ACHN (cell line): ENCODE measurements at places on chromosomes 1 and 21.

DNA sequence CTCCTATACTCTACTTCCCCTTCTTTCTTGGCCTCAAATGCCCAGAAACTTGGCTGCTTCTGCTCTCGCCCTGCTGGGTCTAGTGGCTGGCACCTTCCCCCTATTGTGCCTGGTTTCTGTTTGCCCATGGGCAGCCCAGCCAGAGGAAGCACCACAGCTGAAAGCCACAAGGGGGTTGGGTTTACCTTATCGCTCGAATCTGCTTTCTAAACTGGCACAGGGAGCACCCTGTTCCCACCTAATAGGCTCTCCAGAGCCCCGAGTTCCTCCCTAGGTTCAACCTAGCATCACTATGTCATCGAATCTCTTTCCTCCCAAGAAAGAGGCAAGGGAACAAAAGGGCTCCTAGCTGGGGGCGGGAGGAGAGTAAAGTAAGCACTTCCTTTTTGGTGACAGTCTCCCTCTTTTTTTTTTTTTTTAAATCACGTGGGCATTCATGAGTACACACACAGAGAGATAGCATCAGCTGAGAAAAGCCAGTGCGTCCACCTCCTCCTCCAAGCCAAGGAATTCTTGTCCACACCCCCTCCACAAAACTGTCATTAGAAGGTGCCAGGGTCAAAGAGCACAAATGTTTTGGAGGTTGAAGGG, 72.8 kb downstream of the PLEKHA6 start:
- DNase-seq = peak; percentile 30

DNA sequence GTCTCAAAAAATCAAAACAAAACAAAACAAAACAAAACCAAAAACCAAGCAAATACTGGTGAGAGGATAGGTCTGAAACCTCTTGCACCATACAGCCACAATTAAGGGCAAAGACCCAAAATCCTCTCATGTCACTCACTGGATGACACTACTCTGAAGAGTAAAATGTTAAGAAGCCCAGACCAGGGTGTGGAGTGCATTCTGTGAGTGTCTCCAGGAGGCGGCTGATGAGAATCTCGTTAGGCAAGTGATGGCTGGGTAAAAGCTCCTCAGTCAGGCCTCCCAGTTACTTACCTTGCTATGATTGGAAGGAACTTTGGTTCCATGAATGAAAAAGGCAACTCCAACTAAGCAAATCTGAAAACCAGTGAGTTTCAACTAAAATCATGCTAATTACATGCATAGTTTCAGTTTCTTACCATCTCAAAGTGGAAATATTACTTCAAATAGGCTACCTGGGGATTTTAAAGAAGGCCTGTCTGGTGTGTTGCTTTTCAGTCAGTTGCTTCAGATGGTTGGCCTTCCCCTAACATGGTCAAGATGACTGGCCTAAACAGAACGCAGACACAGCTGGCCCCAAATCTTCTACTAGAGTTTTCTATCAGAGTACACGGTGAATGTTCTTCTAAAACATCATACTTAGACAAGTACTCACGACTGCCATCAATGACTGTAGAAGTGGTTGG, 95.1 kb downstream of the KIAA0319L start:
- no peak for DNase-seq

DNA sequence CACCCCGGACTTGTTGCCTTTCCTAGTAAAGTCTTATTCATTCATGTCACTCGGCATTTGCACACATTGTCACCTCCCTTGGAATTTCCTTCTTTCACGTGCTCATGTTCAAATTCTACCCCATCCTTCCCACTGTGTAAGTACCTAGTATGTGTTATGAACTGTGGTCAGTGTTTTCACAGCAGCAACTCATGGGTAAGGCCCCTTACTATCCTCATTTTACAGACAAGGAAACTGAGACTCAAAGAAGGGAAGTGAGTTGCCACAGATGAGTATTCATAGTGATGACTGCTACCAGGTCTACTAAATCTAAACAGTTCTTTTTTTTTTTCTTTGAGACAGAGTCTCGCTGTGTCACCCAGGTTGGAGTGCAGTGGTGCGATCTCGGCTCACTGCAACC, 10.5 kb downstream of the CITED4 start:
- no peak for DNase-seq

- DNase-seq = no peak
Measured at GRCh38 chr1:205751036-205751651, 1.2 kb upstream of the NUCKS1 start.

GRCh38 chr1:247269133-247269532, 13.3 kb downstream of the VN1R5 start:
- DNase-seq = no peak

DNA sequence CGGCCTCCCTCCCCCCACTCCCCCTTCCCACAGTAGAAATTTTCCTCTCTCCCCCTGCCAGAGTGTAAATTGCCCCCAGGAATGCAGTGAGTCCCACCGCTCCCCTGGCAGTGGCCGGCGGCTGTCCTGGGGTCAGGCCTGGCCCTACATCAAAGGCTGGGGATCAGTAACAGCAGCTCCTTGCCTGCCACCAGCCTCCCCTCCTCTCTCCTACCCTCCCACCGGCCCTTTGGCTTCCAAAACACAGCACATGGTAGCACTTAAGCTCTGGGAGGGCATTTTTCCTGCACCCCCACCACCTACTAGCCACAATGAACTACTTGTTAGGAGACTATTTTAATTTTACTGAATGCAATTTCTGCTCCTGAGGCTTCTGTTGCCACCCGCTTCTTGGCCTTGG, 9.0 kb upstream of the COL8A2 start:
- no peak for DNase-seq

DNA sequence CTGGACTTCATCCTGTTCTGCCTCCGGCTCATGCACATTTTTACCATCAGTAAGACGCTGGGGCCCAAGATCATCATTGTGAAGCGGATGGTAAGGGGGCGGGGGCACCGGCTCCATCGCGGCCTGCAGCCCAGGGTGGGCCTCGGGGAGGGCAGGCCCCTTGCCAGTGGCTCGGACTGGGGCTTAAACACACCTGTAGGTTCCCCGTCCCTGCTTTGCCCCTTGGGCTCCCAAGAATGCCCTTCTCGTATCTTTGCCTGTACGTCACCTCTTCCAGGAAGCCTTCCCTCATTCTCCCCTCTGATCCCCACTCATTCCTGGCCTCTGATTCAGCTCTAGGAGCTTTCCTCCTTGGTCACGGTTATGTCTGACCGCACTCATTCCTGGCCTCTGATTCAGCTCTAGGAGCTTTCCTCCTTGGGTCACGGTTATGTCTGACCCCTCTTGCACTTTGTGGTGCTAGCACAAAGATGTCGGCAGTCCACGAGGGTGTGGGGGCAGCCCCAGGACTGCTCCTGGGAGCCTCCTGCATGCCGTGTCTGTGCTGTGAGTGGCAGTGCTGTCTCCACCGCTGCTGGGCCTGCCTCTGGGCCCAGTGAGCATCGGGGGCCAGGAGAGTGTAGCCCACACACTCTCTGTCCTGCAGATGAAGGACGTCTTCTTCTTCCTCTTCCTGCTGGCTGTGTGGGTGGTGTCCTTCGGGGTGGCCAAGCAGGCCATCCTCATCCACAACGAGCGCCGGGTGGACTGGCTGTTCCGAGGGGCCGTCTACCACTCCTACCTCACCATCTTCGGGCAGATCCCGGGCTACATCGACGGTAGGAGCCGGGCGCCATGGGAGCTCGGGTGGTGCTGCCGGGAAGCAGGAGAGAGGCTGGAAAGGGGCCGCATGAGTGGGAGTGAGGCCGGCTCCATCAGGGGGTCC, 49.1 kb upstream of the LRRC3 start:
- DNase-seq = peak; percentile 85

GRCh38 chr1:184734980-184735379, 19.7 kb downstream of the EDEM3 start:
- no peak for DNase-seq

DNA sequence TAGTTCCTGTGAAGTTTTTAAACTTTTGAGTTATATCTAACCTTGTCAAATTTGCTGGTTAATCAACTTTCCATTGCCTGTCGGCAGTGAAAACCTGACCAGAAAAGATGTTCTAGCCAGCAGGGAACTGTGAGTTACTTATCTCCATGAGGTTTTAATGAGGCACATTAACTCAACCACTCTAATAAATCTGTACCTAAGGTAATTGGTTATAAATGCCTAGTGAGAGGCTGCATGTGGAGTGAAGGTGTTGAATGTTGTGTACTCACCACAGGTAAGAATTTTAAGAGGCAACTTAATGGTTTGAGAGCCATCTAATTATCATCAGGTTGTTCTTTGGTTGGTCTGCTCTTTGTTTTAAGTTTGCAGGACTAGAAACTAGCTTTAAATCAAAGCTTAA, 138.4 kb upstream of the LHX8 start:
- DNase-seq = no peak

DNA sequence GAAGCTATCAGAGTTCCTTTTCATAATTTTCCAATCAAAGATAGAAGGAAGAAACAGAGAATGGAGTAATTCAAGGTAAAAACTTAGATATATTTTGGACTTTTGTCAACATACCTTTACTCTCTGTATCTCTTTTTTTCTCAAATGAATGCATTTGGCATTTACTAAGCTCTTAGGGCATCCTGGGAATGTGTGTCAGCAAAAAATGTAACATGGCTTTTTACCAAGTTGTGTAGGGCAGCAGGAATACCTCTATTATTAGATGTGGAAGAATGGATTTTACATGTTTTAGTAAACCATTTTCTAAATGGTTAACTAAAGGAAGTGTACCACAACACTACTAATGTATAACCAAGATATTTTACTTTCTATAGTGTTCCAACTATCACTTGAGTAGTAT, 4.2 kb upstream of the COL11A1 start:
- DNase-seq = no peak

DNA sequence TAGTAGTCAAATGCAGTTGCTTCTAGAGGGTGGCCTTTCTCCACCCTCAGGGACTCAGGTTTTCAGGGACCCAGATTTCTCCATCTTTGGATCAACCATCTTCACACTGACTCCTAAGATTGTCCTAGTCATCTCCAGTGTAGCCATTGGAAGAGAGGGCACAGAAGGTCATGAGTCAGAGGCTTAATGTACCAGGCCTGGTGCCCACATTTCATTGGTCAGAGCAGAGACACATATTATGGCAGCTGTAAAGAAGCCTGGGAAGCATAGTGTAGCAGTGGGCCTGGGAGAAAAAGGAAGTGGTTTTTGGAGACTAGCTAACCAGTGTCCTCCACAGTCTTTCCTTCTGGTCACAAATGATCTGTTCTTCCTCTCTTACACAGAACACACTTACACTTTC, 122.5 kb downstream of the GIPC2 start:
- no peak for DNase-seq

DNA sequence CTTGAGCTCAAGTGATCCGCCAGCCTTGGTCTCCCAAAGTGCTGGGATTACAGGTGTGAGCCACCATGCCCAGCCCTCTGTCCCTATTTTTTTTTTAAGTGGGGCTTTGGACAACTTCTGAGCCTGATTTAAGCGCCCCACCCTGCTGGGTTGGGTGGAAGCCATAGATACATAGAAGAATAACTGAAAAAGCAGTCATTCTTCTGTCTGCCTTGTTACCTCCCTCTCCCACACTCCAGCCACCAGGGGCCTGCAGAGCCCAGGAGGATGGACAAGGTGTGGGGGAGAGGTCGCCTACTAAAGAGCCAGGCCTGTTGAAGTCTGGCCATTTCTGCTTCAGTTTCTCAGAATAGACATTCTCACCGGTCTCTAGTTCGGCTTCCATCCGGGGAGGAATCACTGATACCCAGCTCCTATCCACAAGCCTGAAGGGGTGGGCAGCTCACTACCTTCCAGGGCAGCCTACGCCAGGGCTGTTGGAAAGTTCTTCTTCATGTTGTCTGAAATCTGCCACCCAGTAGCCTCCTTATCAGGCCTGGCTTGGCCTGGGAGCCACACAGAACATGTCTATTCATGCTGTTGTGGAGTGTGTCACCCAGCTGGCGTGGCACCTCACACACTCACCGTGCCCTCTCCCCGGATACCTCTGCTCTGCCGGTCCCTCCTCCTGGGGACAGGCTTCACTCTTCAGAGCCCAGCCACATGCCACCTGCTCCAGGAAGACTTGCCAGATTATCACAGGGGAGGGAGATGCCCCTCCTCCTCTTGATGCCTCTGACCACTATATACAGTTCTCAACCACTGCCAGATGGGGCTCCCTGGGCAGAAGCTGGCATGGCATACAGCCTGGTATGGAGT, 27.7 kb downstream of the KNCN start:
- DNase-seq = no peak

DNA sequence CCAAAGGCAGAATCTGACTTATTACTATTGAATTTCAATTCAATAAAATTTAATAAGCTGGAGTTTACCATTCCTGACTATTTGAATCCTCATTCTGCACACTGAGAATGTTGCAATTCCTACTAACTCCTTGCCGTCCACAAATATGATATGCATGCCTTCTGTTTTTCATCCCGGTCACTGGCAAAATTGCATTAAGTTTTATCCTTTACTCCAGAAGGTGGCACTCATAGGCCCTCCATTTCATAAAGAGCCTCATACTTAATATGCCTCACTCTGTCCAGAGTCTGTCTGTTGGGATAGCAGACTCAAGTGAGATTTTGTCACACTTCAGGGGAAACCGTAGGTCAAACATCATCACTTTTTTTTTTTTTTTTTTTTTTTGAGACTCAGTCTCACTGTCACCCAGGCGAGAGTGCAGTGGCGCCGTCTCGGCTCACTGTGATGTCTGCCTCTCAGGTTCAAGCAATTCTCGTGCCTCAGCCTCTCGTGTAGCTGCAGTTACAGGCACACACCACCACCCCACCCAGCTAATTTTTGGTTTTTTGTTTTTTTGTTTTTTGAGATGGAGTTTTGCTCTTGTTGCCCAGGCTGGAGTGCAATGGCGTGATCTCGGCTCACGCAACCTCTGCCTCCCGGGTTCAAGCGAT, 27.3 kb downstream of the F11R start:
- DNase-seq = peak; percentile 50

GRCh38 chr1:44089371-44090048, 29.1 kb upstream of the KLF17 start:
- no peak for DNase-seq

DNA sequence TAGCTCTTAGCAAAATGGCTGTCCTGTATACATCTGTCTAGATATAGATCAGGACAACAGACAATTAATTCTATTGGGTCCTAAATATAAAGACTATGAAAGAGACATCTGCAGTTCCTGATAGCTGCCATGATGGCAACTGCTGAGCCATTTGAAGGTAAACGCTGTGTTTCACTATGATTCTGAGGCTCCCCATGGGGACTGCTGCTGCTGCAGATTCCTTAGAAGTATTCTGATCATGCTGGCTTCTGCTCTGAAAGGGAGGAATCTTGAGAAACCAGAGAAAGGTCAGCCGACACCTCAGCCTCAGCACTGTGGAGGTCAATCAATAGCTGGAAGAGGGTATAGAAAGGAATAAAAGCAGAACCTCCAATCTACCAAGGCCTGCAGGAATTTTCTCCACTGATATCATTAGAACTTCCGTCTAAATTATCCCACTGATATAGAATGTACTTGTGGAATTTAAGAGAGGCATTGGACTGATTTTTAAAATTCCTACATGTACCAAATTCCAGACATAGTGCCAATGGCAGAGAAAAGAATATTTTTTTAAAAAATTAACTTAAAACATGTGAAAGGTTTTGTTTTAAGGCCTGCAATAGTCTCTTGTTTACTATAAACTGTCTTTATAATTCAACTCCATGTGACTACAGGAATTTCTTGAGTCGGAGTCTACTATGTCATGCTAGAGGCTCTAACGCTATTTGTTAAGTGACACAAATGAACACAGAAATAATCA, 53.2 kb downstream of the DDAH1 start:
- DNase-seq = no peak
